Adrenal gland (tissue), 19 donors: ENCODE measurements at places on chromosomes 11 and 22.
A peak's percentile ranks its signal among the peaks of the same experiment; 100 is the strongest.

DNA sequence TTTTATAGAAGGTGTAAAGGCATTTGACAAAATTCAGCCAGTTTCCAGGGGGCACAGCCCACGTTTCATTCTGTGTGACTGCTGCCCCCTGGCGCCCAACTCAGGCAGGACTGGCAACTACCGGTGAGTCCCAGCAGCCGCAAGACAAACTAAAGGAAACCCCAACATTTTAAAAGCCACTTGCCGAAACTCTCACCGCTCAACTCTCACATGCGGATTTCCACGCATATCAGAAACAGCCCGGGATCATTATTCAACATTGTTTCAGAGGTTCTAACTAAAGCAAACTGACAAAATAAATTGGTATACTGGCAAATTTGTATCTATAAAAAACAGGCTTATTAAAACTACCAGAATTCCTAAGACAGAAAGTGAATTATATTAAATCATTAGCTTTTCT, 48.2 kb downstream of the MORC2 start:
- peak; percentile 78 for DNase-seq

- DNase-seq = no peak
Observed at GRCh38 chr11:65785319-65786007, 1.4 kb upstream of the OVOL1 start.

DNA sequence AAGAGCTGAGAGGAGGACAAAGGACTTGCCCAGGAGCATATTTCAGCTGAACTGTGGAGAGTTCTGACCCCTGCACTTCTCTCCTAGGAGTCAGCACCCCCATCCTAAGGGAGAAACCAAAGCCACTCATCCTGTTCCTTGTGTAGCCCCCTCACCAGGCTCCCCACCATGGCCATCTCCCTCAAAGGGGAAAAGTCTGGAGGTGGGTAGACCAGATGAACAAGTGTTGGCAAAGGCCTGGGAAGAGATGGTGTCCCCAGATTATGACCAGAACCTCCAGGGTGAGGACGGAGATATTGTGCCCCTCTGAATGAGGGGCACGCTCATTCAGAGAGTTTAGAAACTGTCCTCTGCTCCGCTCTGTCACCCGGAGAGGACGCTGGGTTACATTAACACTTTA, 880.0 kb downstream of the BRD1 start:
- no peak for DNase-seq

DNA sequence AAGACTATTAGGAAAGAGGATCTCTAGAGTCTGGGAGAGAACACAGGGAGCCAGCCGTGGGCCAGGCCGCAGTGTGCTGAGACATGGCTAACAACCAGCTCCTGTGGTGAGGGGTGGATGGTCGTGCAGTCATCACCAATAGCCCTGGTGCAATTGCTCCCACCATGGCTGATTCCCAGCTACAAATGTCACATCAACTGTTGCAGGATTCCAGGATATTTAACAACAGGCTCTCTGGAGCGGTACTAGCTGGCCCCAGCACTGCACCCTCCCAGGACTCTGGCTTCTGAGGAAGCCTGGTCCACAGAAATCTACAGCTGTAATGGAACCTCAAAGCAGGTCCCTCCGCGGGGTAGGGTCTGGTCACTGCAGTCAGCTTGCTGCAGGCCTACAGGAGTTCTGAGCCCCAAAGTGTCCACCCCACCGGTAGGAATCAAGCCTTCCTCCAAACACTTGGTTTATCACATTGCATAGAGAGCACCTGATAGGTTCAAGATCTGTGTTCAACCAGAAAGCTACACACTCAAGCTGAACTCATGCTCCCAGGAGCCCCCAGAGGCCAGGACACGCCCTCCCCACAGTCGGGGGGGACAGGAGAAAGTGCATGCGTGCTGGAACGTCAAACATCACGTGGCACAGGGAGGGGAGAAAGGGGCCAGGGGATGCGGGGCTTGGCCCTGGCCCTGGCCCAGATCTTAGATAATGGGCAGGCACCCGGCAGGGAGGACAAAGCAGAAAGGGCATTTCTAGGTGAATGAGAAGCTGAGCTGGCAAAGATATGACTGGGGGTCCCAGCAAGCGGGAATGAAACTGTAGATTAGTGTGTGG, 609.0 kb downstream of the TBC1D22A start:
- DNase-seq = no peak

- no peak for DNase-seq
Observed at GRCh38 chr22:48885919-48886305, 941.8 kb downstream of the BRD1 start.

DNA sequence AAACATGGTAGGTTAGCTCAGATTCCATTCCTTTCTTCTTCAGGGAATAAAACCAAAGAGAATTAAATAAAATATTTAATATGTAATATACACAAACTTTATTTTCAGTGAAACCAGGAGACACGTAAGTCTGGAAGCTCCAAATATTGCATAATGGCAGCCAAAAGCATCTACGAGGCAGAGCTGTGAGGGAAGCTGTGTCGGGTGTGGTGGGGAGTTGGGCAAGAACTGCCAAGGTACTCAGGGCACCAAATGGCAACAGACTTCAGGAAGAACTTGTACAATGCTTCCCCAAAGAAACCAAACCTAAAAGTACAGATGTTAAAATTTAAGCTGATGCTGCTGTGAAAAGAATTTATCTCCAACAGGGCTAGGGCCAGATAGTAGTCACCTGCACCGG, 47.5 kb upstream of the C11orf87 start:
- DNase-seq = no peak

DNA sequence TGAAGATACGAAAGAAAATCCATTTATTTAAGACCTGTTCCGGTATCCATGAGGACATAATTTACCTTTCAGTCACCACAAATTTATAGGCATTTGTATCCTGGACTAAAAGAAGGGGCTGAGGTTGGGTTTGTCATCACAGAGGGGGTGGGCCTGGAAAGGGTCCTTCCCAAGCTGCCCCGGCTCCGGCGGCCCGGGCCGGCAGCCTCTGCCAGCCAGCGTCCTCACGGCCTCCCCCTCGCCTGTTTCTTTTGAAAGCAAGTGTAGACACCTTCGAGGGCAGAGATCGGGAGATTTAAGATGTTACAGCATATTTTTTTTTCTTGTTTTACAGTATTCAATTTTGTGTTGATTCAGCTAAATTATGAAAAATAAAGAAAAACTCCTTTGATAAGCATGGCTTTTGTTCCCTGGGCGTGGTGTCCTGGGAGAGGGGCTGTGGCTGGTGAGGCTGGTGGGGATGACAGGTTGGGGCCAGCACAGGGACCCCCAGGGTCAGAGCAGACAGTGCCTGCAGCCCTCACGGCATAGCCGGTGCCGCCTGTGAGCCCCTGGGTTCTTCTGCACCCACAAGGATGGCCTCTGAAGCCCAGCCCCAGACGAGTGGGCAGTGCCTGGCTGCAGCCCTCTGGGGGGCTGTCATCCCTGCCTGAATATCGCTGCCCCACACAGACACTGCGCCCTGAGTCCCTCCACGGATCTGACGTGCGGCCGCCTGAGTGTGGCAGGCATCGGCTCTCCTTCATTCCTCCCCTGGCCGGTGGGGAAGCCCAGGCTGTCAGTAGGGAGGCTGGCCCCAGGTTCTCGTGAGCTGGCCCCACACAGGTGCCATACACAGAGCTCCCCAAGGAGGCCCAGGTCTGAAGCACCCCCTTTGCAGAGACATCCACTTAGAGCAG, 1075.9 kb downstream of the BRD1 start:
- no peak for DNase-seq

- DNase-seq = no peak
Observed at GRCh38 chr11:36130401-36130800, 158.8 kb downstream of the COMMD9 start.

DNA sequence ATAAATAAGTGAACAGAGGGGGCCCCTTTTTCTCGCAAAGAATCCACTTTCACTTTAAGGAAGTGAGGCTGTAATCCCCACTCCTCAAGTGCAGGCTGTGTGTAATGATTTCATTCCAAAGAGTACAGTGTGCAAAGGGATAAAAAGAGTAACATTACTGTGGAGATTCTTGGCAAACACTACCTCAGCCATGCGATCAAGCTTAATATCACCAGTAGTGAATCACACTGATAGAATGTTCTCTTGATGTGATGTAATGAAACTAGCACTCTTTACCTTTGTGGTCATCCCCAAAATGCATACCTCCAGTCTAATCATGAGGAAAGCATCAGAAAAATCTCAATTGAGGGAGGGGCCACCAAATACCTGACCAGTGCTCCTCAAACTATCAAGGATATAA, 246.1 kb upstream of the CHORDC1 start:
- DNase-seq = no peak

DNA sequence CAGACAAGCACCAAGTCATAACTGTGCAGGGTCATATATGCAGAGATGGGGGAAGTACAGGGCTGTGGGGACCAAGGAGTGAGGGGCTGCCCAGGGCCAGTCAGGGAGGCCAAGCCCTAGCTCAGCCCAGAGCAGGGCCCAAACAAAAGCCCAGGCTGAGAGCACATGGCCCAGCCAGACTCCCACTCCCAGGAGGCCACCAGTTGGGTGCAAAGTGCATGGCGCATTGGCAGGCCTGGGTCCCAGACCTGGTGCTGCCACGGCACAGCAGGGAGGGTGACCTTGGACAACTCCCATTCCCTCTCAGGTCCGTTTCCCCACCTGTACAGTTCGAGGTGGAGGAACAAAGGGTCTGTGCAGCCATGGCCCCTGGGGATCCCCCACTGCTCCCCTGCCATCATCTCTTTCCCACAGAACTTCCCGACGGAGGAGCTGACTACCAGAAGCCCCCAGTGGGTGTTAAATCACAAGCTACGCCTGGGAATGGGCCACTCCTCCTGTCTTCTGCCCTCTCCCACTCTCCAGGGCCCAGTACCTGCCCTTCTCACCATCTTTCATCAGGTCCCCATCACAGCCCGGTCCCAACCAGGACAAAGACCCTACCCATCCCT, 608 bp downstream of the NIPSNAP1 start:
- DNase-seq = no peak

- DNase-seq = no peak
Observed at GRCh38 chr22:37431366-37431765, 4.1 kb upstream of the ELFN2 start.

DNA sequence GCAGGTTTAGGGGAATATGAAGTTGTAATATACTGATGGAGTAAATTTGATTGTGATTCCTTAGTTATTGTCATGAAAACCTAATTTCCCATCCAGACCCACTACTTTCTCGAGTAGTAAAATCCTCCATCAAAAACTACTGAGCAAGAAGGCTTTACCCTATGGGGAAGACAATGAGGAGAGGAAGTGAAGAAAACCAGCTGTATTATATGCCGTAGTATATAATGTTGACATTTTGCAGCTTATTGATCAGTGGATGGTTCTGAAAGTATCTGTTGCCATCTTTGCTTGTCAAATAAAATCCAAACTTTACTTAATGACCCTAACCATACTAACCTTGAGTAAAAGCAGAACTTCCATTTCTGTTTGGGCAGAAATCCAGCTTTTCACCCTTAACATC, 292.8 kb upstream of the RAG2 start:
- DNase-seq = no peak

DNA sequence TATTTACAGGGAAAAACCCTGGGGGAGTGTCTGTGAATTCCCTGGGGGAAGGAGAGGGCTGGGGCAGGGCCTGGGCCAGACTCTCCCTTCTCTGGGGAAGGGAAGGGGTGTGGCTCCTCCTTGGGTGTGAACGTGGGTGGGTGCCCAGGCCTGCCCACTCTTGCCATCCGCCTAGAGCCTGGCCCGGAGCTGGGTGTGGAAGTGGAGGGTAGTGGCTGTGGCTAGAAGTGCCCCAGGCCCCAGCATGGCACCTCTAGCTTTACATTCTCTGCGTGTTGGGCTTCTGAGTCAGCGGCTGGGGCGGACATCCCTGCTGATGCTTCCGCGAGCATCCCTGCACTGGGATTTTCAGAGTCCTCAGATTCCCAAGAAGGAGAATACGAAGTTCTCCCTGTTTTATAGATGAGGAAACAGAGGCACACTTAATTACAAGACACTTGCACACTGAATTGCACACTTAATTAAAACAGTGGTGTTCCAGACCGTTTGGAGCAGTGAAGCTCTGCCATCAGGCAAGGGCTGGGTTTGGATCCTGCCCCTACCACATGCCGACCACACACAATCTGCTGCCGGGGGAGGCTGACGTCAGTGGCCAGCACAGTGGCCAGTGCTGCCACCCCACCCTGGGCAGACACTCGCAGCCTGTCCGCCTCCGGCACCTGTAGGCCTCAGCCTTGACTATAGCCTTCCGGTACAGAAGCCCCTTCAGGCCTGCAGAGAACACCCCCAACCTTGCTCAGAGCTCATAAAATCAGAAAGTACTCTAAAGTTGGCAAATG, 7.6 kb downstream of the BAD start:
- DNase-seq = no peak

DNA sequence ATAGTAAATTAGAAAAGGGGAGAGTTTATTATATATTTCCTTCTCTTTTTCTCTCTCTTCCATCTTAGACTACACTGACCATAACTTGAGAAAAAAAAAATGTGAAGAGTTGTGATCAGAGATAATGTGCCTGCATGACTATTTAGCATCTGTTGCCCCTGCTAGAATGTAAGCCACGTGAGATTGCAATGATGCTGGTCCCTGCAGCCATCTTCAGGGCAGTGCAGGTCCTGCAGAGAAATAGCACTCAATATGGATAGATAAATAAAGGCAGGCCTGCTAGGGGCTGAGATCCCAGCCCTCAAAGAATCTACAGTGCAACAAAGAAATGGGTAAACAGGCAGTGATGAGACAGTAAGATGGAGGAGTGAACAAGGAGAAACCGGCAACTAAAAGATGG, 7.8 kb upstream of the DKK3 start:
- DNase-seq = no peak

DNA sequence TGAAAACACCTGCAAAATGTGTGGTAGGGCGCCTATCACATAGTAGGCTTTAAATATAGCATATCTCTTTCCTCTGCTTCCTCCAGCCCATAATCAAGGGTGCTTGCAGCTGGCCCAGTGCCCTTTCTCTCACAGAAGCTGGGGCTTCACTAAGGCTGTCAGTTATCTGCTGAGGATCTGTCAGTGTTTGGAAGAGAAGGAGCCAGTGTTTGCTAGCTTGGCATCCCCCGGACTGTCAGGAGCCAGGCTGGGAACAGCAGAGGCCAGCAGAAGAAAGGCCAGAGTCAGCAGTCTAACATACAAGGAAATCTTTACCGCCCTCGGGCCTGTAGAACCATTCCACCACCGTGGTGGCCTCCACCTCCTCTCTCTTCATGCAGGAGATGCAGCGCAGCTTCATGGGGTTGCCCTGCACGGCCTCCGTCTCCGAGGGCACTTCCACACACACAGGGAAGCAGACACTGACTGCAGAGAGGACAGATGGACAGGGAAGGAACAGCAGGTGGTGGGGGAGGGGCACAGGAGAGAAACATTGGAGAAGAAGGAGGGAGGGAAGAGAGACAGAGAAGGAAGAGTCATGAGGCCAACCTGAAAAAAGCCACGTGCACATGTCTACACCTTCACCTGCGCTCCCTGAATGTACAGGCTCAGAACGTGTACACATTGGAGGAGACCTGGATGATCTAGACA, 9.0 kb downstream of the SCN3B start:
- no peak for DNase-seq
